ENCODE measurements at places on chromosomes 7 and 10. TPM values are rescaled to one million over a fixed set of nuclear protein-coding genes. Genes with fewer than 3 reads are reported as not detected.
A peak's percentile ranks its signal among the peaks of the same experiment; 100 is the strongest.

DNA sequence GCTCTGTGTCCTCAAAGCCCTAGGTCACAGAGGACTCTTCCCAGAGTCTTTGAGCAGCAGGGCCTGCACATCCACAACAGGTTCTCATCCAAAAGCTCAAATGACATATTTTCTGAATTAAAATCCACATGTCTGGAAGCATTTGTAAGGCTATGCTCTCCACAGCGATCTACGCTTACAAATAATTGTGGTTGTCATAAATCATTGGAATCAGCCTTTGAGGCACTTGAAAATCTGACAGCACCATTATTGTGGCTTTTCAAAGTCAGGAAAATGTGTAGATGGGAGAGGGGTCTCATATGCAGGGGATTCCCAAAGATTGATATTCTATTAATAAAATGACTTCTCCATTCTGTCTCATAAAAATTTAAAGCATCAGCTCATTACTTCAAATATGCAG is 16.3 kb downstream of the GPR26 start:
- DNase-seq, result no peak

- DNase-seq, result no peak
Observed at GRCh38 chr10:4034907-4035598, 250.0 kb upstream of the KLF6 start.

- DNase-seq, result no peak
Observed at GRCh38 chr10:124306922-124307371, 111.8 kb downstream of the OAT start.

GRCh38 chr10:96896884-96897589 is 64.9 kb downstream of the LCOR start:
- DNase-seq, result no peak

The HOXA7 gene
- total RNA-seq, result 2.9 TPM

GRCh38 chr10:51952056-51952455 is 252.7 kb upstream of the CSTF2T start:
- no peak for DNase-seq

The WNT16 gene
- not detected for total RNA-seq

- DNase-seq, result no peak
Observed at GRCh38 chr7:25852939-25853271, 299.1 kb upstream of the NFE2L3 start.

The GIMAP4 gene
- 408 TPM for total RNA-seq

GRCh38 chr10:5400468-5401240 is 4.0 kb downstream of the TUBAL3 start:
- DNase-seq, result no peak

GRCh38 chr10:31031205-31031557 is 484 bp downstream of the ZNF438 start:
- DNase-seq, result no peak

- no peak for DNase-seq
Observed at GRCh38 chr10:89100680-89101079, 106.4 kb downstream of the CH25H start.

DNA sequence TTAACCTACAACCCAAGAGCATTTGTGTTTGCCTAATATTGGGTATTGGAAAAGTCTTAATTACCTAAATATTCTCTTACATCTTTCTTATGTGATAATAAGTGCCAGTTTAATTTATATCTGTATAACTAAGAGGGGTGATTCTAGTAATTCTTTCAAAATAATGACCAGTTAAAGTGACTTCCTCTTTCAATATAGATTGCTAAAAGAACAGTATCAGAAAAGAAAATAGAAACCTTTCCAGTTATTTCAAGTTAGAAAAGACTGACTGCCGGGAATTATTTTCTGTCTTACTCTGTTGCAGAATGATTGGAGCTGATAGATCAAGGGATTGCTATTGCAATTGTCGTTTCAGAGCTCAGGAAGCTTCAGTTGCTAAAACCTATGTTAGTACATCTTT is 525.0 kb upstream of the SEMA3D start:
- DNase-seq, result no peak

DNA sequence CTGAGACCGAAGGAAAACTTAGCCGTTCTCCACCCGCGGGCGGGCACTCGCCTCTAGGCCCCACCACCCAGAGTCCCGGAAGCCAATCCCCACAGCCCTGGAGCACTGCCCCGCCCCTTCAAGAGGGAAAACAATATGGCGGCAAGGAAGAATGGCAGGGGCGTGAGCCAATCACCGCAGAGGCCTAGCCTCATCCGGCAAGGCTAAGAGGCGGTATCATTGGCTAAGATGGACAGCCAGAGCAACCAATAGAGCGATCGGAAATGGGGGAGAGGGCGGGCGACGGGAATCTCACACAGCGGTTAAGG is 529 bp downstream of the ACTR1A start:
- peak; percentile 100 for DNase-seq

DNA sequence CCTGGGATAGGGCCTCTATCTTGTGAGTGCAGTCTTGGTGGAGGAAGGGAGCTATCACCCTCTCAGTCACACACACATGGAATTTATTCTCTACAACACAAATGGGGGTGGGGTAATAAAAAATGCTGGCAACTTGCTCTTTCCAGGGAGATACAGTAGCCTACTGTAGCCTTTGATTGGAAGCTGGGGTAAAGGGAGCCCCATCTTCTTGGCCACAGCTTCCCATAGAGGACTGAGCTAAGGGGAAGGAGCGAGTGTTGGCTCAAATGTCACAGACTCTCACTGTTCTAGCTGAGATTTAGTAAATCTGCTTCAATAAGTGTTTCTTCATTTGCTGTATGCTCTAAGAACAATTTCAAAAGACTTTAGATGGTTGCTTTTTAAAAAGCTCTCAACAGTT is 222.2 kb upstream of the CXCL12 start:
- no peak for DNase-seq

The CTAGE6 gene
- total RNA-seq, result 0.68 TPM

DNA sequence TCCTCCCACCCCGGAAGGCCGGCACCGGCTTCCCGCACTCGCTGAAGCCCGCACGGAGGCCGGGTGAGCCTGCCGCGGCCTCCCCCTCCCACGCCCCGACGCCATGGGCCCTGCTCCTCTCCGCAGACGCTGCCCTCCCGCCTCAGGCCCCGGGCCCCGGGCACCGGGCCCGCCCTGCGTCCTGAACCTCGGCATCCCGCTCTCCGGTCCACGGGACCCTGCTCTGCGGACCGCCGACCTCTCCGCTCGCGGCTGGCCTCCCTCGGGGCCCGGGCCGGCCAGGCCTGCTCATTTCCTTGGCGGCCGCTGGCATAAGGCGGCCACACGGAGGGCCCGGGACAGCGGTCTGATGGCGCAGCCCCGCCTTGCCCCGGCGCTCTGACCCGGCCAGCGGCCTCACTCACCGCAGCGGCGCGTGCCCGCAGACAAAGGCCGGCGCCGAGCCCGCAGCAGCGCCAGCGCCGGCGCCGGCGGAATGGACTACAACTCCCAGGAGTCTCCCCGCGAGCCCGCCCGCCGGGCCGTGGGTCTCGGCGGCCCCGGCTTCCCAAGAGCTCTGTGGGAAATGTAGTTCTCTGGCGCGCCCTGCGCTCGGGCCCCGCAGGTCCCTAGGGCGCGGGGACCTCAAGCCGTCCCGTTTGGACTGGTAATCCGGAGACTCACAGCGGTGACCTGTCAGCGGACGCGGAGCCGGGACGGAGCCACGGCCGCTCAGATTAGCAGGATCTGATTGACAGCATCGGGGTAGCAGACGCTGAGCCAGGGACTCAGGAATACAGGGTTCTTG is at the start of gene ZNF32:
ZNF32 (minus strand) TSS at position 484 of the 787 bp plus-strand sequence. CDS start 2,748 bp downstream, outside the sequence.
- peak; percentile 91 for DNase-seq

The CCZ1 gene
- 80.2 TPM for total RNA-seq

The POM121L12 gene
- 0.17 TPM for total RNA-seq

- DNase-seq, result no peak
Observed at GRCh38 chr10:70588255-70588654, 14.3 kb downstream of the PRF1 start.

- DNase-seq, result no peak
Observed at GRCh38 chr7:78718212-78718611, 735.3 kb downstream of the MAGI2 start.

DNA sequence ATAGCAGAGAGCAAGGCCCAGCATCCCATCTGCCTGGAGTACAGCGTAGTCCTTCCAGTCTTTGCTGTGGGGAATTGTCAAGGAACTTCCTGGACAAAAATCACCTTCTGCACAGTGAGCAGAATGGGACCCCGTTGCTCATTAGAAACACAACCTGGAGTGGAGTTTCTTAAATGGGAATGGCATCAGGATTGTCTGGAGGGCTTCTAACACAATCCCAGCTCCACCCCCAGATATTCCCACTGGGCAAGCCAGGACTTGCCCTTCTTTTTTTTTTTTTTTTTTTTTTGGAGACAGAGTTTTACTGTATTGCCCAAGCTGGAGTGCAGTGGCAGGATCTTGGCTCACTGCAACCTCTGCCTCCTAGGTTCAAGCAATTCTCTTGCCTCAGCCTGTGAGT is 356.4 kb downstream of the GALNT17 start:
- no peak for DNase-seq

The PDK4 gene
- total RNA-seq, result 105 TPM

- DNase-seq, result peak; percentile 74
Observed at GRCh38 chr10:32005050-32005449, 51.2 kb downstream of the KIF5B start.

The PRLHR gene
- not detected for total RNA-seq

DNA sequence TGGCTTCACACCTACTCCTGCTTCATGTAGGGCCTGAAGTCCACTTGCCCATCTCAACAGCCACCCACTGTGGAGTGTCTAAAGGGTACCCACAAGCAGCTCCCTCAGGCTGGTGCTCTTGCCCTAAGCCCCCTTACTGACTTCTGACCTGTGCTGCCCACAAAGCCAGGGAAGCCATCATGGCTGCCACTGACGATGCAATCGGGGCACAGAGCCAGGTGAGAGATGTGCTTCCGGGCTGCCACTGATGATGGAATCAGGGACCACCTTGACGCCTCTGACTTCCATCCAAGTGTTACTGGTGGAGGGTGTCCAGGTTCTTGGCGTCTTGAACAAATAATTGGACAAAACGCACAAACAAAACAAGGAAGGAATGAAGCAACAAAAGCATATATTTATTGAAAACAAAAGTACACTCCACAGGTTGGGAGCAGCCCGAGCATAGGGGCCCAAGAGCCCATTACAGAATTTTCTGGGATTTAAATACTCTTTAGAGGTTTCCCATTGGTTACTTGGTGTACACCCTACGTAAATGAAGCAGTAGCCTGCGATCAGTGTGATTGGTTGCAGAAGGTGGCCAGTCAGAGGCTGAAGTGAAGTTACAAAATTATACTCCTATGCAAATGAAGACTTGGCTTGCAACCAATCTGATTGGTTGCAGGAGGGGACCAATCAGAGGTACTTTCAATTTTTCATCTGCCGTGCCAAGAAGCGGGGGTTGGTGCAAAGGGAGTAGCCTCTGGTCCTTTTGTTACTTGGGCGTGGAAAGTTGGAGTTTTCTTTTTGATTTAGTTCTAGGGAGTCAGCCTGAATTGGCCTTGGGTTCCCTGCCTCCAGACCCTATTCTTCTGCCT is 4.5 kb downstream of the CPA2 start:
- DNase-seq, result no peak

The CHST3 gene
- total RNA-seq, result 7.0 TPM
